A549 treated with DMSO at 1 μM for 4 hours (cell line): ENCODE measurements at places on chromosomes 2 and 18. TPM values are rescaled to one million over a fixed set of nuclear protein-coding genes. Genes with fewer than 3 reads are reported as not detected.

Gene VWA3B
- total RNA-seq, result 0.10 TPM in 1 of 5 replicates, not detected in the others

Gene HMSD
- total RNA-seq, result 0.23 to 1.9 TPM (median 0.35 TPM) in 4 of 5 replicates, not detected in the other

Gene MYL1
- not detected in 5 replicates for total RNA-seq

Gene CYP27A1
- 0.03 to 0.34 TPM (median 0.19 TPM) in 4 of 5 replicates, not detected in the other for total RNA-seq
